ENCODE measurements at places on chromosomes 6 and 20.

DNA sequence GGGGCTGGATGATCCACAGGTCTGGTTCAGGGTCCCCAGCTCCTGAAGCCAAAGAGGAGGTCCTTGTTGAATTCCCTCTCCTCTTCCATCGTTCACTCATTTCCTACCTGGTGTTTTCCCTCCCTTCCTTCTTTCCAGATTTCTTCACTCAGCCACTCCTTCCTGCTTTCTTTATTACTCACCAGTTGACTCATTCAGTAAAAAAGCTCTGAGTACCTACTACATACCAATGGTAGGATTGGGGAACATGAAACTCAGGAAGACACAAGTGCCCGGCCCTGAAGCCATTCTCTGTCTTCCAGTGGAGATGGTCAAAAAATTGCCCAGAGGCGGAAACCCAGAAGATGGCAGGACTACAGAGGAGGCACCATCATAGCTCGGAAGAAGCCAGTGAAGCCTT lies 11.9 kb upstream of the NSFL1C start:
- no peak for DNase-seq
- H3K36me3 ChIP-seq, result no peaks in the 10 kb centered on the region
- peaks cover 14% of the 10 kb centered on the region for H3K4me1 ChIP-seq
- H3K27ac ChIP-seq, result no peak overlapping the region
- H3K27me3 ChIP-seq, result no peaks in the 10 kb centered on the region

DNA sequence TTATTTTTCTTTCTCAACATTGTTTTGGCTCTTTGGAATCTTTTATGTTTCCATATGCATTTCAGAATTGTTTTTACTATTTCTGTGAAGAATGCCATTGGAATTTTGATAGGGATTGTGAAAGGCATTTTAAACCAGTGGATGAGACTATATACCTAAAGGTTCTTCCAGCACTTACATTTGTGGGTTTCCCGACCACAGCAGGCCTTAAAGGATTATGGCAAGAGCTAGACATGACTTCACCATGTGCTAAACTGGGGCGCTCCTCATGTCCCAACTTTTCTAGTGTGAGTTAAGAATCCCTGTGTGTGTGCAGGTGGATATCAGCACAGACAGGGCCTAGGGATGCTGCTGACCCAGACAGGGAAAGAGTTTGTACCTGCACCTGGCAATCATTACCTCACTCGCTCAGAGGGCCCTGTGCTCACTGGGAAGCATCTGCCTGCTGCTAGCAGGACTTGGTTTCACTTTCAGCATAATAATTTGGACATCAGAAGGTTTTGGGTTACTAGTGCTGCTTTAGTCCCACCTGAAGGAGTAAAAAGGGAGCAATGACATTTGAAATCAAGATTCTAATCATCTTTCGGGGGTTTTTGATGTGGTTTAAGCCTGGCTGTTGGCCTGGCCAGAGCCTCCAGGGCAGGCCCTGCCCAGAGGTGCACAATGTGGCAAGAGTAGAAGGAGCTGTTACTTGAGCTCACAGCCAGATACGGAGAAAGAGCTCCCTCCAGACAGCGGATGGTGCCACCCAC lies 137.1 kb downstream of the CDC5L start:
- peaks cover 13% of the 10 kb centered on the region for H3K4me1 ChIP-seq
- no peak overlapping the region for H3K27ac ChIP-seq
- no peak overlapping the region for H3K4me3 ChIP-seq
- no peaks in the 10 kb centered on the region for H3K27me3 ChIP-seq

- DNase-seq, result peak; percentile 52
- H3K36me3 ChIP-seq, result no peaks in the 10 kb centered on the region
- peaks cover 26% of the 10 kb centered on the region for H3K4me1 ChIP-seq
- no peaks in the 10 kb centered on the region for H3K27me3 ChIP-seq
- no peak overlapping the region for H3K4me3 ChIP-seq
- H3K27ac ChIP-seq, result no peak overlapping the region
Observed at GRCh38 chr6:110688661-110689268, 126.5 kb downstream of the CDK19 start.

DNA sequence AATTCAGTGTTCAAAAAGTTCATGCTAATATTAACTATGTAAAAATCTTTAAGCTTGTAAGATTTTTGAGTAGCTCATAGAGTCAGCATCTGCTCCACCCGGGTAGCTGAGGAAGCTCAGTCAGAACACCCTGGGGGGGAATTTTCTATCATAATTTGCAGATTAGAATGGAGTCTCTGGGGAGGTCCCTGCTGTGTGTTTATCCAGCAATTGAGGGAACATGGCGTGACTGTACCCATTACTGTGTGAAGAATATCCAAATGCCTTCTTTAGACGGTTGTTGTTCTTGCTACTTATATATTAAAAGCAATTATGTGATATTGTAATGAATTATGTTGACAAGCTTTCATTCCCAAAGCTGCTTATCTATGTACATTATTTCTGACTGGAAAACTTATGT lies 64.8 kb downstream of the AIG1 start:
- no peaks in the 10 kb centered on the region for H3K4me1 ChIP-seq
- no peak overlapping the region for H3K4me3 ChIP-seq
- no peak for DNase-seq
- no peaks in the 10 kb centered on the region for H3K27me3 ChIP-seq
- H3K27ac ChIP-seq, result no peak overlapping the region
- no peaks in the 10 kb centered on the region for H3K36me3 ChIP-seq

GRCh38 chr6:91720324-91720723 lies 1133.5 kb upstream of the MAP3K7 start:
- no peak overlapping the region for H3K27ac ChIP-seq
- H3K27me3 ChIP-seq, result no peaks in the 10 kb centered on the region
- no peaks in the 10 kb centered on the region for H3K4me1 ChIP-seq
- H3K4me3 ChIP-seq, result no peak overlapping the region
